Inflammatory macrophage treated with lipopolysaccharide for 4 hours (primary cell): ENCODE measurements at places on chromosomes 4 and X.

DNA sequence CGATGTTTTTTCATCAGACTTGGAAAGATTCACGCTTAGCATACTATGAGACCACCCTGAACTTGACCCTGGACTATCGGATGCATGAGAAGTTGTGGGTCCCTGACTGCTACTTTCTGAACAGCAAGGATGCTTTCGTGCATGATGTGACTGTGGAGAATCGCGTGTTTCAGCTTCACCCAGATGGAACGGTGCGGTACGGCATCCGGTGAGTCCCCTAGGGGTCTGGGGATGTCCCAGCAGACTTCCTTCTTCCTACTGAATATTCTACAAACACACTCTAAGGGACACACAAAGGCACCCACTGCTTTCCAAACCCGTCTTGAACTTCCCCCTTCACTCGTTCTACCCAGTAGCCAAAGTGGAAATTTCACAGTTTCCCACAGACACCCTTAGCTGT lies 9.3 kb downstream of the GABRQ start:
- no peak for DNase-seq

GRCh38 chrX:123731258-123731986 lies 1.4 kb downstream of the THOC2 start:
- no peak for DNase-seq

- DNase-seq = no peak
Observed at GRCh38 chr4:184936071-184936470, 82.2 kb upstream of the HELT start.

- DNase-seq = peak; percentile 41
Observed at GRCh38 chr4:85787133-85787532, 312.2 kb downstream of the ARHGAP24 start.

DNA sequence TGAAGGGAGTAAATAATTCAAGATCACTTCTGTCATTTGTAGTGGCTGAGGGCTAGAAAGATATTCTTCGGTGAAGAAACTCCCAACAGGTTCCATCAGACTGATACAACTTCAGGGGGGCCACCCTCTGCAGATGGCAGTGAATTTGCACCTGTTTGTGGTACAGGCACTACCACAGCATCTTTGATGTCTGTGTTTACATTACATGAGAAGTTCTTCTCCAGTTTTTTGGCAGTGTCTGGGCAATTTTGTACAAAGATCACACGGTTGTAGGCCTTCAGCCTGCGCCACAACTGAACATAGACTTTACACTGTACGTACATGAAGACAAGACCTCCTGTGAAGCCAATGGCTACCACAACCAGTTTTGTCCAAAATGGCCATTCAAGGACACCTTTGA lies 34.2 kb downstream of the TMA16 start:
- no peak for DNase-seq

GRCh38 chr4:181475781-181476507 lies 767.3 kb upstream of the TENM3 start:
- DNase-seq = no peak

- no peak for DNase-seq
Observed at GRCh38 chrX:5242091-5242790, 986.4 kb downstream of the NLGN4X start.

DNA sequence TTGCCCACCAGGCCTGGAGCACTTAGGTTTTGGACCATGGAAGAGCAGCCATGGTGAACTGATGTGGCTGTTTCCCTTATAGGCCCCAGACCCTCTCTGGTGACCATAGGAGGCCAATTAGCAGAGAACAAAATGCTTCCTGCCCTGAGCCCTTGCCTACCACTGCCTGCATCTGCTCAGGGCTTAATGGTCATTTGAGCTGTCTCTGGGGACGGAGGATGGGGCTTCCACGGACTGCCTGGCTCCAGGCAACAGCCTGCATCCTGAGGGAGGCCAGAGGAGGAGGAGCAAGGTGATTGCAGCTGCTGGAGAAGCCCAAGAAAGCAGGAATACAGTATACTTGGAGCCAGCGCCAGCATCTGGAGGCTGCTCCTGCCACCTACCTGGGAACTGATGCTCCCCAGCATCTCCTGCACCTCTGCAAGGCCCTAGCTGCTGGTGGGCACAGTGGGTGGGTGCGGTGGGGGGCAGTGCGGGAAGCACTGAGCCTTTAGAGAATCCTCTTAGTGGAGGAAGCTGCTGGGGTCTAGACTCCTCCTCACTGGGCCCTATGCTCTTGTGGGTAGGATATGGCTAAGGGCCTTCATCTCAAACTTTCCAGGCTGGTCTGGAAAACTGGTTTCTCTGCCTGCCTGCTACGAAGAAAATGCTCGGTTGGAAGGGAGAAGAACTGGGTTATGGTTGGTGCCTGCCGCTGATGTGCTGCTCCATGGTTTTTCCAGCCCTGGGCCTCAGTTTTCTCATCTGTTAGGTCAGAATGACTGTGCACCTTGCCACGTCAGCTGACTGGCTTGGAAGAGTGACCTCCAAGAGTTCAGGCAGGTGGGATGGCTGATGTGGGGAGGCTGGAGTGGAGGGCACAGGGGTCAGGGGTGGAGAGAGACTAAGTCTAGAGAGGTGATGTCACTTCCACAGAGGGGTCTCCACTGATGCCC lies 158.8 kb upstream of the PJA1 start:
- DNase-seq = no peak

GRCh38 chr4:4333265-4333706 lies 43.2 kb downstream of the ZBTB49 start:
- peak; percentile 17 for DNase-seq

GRCh38 chr4:38715050-38715449 lies 51.1 kb downstream of the KLF3 start:
- DNase-seq = no peak

DNA sequence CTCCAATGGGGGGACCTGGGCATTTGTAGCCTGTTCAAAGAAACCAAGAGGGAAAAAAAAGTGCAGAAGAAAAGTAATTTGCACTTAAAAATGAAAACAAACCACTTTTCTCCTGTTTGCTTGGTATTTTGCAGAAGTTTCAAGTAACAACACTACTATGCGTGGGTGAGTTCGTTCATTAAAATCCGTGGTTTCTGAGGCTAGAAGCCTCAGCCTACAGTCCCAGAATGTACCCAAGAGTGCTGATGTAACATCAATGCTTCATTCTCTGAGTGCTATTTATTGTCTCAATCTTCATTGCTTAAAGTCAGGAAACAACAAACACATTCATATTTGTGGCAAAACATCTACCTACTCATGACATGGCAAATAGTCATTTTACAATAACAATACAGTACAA lies 29.2 kb downstream of the LGI2 start:
- peak; percentile 87 for DNase-seq

- no peak for DNase-seq
Observed at GRCh38 chrX:35444671-35445355, 353.3 kb upstream of the MAGEB16 start.

- no peak for DNase-seq
Observed at GRCh38 chrX:670645-671044, 40.1 kb downstream of the SHOX start.

- DNase-seq = no peak
Observed at GRCh38 chr4:76895619-76896018, 2.3 kb downstream of the SOWAHB start.

GRCh38 chrX:105179644-105180043 lies 40.9 kb downstream of the TEX13A start:
- no peak for DNase-seq
